ENCODE measurements at places on chromosomes 2 and 18.

DNA sequence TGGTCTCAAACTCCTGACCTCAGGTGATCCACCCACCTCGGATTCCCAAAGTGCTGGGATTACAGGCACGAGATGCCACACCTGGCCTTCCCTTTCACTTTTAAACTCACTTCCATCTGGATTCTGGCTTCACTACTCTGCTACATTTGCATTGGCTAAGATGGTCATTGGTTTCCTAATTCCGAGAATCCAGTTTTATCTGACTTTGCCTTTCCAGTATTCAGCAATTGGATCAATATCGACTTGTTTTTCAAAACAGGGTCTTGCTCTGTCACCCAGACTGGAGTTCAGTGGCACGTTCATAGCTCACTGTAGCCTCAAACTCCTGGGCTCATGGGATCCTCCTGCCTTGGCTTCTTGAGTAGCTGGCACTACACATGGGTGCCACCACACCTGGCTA is 4.7 kb upstream of the CD302 start:
- DNase-seq, result no peak

DNA sequence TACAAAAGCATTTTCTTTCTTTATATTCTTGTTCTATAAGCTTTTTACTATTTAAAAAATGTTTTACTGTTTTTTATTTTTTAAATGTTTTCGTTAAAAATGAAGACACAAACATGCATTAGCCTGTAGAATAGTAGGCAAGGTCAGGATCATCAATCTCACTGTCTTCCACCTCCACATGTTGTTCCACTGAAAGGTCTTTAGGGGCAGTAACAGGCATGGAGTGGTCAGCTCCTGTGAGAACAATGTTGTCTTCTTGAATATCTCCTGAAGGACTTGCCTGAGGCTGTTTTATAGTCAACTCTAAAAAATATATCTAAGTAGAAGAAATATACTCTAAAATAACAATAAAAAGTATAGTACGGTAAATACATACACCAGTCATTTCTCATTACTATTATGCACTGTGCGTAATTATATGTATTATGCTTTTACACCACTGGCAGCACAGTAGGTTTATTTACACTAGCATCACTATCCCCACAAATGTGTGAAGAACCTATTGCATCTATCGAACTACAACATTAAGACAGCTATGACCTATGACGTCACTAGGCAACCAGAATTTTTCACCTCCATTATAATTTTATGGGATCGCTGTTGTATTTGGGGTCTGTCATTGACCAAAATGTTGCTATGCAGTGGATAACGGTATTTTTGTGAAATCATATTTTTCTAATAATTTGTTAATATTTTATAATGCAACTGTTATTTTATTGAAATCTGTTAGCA is 764.3 kb downstream of the METTL4 start:
- no peak for DNase-seq

GRCh38 chr2:173868406-173868805 is 96.8 kb downstream of the SP3 start:
- DNase-seq, result no peak

GRCh38 chr2:236366049-236366387 is 101.8 kb upstream of the ASB18 start:
- no peak for DNase-seq

GRCh38 chr2:232340171-232340935 is 38.2 kb upstream of the ALPP start:
- no peak for DNase-seq

DNA sequence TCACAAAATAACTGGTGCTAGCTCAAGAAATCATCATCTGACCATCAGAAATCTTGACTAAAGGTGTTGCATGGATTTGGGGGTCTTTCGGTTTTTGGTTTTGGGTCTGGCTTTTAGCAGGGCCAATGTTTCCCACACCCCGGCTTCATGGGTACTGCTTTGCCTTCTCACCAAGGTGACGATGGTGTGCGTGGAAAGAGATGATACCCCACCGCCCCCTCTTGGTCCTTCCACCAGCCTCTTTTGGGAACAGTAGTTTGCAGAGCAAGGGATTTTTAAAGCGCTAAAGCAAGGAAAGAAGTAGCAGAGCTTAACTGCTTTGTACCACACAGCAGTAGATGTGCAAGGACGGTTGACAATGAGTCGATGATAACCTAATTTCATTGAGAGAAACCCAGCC is 42.3 kb downstream of the BOLA3 start:
- DNase-seq, result no peak

Data from activated CD4-positive, alpha-beta T cell treated with anti-CD3 and anti-CD28 coated beads, Interleukin-2, amount 50 U/mL, for 24 hours (primary cell).